ENCODE measurements at places on chromosomes 3 and 15. TPM values are rescaled to one million over a fixed set of nuclear protein-coding genes. Genes with fewer than 3 reads are reported as not detected.
A peak's percentile ranks its signal among the peaks of the same experiment; 100 is the strongest.

DNA sequence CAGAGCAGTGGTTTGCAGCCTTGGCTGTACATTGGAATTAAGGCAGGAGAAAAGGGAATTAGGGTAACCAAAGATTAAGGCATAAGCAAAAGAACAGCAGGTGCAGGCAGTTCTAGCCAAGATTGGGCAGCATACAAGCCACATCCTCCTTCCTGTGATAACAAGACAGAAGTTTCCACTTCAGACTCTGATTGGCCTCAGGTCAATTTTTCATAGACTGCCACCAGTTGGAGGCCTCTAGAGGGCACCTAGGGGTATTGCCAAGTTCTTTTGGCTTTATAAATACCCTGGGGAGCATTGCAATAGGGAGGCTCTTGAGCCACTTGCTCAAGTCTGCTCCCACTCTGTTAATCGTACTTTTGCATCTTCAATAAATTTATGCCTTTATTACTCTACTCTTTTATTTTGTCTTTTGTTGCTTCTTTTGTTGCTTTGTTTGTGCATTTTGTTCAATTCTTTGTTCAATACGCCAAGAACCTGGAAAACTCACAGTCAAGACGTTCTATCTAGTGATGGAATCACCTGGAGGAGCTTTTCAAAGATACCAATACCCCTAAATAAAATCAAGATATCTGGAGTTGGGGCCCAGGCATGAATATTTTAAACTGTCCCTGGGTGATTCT lies 32.2 kb upstream of the FMN1 start:
- DNase-seq, result no peak

- DNase-seq, result no peak
Observed at GRCh38 chr3:190227064-190227463, 95.2 kb downstream of the CLDN1 start.

GRCh38 chr3:20401253-20401652 lies 215.2 kb upstream of the SGO1 start:
- no peak for DNase-seq

DNA sequence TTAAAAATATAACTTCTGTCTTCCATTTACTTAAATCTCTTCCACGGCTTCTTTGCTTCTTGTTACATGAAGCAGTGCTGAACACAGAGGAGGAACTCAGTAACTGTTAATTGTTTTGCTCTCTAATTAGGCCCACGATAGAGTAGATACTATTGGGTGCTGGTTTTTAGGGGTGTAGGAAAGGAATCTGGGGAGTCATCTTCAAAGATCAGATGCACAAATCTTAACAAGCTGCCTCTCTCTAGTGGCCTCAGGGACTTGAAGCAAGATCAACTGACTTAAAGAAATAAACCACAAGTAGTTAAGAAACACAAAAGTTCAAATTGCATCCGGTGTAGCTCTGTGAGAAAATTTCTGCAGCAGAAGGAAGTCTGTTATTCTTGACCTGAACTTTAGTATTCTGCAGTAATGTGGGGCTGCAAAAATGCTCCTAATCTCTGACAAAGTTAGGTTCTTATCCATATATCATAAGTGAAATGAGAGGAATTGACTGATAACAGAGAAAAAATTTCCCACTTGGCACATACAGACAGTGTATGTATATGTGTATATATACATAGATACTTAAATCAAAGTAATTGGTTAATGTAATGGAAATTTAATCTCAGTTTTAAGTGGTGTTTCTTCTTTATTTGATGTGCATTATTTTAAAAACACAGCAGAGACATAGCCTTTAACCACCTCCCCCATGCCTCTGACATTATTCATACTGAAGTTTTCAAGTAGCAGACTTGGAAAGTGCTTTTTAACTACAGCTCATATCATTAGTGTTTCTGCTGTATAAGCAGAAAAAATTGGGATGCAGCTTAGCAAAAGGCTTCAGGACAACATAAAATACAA lies 51.8 kb downstream of the CHST2 start:
- DNase-seq, result peak; percentile 77

- no peak for DNase-seq
Observed at GRCh38 chr15:98878862-98879261, 128.7 kb downstream of the PGPEP1L start.

- peak; percentile 79 for DNase-seq
Observed at GRCh38 chr3:132606085-132606484, 9.0 kb downstream of the ACKR4 start.

GRCh38 chr15:44570361-44570760 lies 33.4 kb downstream of the EIF3J start:
- no peak for DNase-seq

DNA sequence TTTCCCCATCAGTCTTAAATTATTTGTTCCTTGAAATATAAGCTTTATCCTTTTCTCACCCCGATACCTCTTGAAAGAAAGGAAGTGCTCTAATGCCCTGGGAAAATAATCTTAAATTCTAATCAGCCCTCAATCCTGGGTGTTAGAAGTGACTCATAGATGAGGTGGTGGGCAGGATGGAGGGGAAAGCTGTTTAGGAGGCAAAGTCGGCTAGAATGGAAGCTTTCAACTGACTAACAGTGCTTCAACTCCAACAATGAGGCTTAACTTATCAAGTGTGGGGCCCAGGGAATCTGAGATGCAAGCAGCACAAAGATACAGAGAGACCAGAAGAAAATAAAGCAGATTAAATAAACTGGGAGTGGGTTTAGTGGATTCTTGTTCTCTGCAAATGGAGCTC lies 175.8 kb downstream of the EPHB1 start:
- DNase-seq, result no peak

DNA sequence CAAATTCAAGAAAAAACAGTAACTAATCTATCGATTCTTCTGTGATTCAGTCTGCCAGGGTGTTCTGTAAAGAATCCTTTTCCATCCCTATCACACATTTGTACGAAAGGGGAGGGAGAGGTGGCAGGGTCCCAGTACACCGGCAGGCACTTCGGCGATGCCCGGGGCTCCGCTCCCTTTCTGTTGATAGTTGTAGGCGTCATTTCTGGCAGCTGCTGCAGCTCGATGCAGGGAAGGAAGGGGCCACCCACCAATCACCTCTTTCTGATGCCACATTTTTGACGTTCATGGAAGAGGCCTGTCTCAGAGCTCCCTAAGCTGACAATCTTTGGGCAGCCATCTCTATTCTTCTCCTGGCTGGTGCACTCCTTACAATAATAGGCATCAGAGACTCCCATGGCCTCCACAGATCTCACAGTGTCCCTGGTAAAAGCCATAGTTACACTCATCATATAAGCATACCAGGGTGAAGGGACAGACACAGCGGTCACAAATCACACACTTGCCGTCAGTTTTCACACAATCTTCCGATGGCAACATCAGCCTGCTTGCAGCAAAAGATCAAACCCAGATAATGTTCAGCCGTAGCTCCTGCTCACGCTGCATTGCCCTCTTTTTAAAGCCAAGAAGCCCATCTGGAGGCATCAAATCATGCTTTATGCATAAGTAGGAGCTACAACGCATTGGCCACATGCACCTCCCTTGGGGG lies 60.8 kb upstream of the ZBTB38 start:
- DNase-seq, result no peak

- no peak for DNase-seq
Observed at GRCh38 chr3:52480768-52481715, 14.1 kb upstream of the STAB1 start.

DNA sequence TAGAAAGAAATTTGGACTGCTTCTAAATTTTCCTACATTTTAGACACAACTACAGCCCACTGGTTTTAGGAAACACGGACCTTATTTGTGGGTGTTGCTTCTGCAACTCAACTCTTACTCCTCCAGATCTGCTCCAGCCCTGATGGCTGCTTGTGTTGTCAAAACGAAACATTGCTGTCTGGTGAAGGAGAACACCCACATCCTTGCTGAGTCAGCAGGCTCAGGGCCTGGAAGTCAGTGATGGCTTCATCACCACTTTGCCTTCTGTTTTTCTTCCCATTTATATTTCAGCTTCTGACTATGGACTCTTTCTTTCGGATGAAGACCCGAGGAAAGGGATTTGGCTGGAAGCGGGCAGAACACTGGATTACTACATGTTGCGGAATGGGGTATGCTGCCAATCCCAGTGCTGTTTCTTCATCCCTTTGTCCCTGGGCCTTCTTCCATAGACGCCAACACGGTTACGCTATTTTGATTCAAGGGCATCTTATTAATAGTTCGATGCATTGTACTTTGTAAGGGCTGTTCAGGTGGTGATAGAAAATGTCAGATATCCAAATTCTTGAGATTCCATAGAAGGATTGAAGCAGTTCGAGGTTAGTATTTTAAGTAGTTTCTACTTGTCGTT lies 392.6 kb upstream of the TPM1 start:
- DNase-seq, result peak; percentile 58

DNA sequence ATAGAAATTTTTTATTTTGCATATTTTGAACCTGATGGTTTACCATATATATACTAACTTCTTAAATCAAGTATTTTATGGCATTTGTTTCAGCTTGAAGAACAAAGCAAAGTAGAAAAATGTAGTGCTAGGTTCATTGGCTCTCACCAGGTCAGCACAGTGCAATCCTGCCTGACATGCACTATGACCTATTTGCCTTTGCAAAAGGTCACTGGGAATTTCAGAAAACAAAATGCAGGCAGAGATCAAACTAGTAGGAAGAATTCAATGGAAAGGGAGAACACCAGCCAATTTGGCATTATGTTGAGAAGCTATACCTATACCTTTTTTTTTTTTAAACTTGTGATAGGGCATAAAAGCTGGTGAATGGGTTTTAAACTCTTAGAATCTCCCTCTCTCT lies 329.8 kb upstream of the SGO1 start:
- DNase-seq, result no peak

DNA sequence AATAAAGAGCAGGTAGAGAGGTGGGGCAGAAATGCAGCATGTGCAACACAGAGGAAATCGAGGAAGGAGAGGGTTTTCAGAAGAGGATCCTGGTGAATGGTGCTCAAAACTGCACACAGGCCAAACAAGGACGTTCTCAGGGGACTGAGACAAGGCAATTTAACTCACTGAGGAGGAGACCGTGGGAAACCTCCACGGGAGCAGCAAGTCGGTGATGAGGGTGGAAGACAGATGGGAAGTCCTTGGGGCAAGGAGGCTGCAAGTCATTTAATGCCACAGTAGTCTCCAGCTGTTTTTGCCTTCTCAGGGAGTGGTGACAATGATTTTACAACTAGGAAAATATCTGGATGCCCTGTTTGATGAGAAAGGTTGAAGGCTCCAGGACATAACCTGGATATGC lies 11.5 kb upstream of the PDIA5 start:
- no peak for DNase-seq

DNA sequence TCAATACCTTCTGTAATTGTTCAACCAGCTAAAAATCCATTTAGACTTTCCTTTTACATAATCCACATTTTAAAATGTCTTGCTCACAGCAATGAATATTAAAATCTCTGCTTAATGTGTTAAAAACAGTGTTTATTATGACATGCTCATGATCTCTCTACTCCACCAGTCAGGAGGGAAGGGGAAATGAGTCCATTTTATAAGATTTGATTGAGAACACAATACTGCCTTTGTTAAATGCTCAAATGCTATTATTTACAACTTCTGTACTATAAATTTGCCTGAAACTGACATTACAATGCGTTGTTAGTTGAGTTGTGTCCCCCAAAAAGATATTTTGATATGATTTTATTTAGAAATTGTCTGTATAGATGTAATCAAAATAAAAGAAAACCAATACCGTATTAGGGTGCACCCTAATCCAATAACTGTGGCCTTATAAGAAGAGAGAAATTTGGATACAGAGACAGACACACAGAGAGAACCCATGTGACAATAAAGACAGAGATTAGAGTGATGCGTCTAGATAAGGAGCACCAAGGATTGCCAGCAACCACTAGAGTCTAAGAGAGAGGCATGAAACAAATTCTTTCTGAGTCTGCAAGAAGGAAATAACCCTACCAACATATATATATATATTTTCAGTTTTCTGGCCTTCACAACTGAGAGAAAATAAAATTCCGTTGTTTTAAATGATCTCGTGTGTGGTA lies 9.1 kb upstream of the PLSCR4 start:
- DNase-seq, result no peak

DNA sequence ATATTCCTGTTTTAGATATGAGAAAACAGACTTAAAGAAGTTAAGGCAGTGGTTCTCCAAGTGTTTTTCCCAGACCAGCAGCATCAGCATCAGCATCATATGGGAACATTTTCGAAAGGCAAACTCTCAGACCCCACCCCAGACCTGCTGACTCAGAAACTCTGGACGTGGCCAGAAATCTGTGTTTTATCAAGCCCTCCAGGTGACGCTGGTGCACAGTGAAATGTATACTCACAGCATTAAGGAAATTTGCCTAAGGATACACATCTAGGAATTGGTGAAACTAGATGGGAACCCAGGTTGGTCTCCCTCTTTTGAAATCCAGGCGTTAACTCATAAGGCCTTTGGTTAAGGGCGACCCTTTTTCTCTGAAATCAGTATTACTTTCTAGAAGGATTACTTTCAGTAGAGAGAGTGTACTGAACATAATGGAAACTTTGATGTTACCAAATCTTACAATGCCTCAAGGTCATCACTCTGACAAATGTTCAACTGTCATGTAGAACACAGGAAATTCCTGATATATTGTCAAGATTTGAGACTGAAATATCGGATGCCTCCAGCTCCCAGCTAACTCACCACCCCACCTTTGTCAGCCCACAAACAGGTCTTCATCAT lies 910.2 kb downstream of the ROBO1 start:
- DNase-seq, result no peak

- peak; percentile 95 for DNase-seq
Observed at GRCh38 chr3:32453346-32453745, 49.3 kb downstream of the CMTM6 start.

GRCh38 chr15:38638811-38639210 lies 74.2 kb upstream of the RASGRP1 start:
- no peak for DNase-seq

The CDCP1 gene
- 2.5 TPM for total RNA-seq

The ANKRD34C gene
- not detected for total RNA-seq

The ILDR1 gene
- not detected for total RNA-seq

The UROC1 gene
- total RNA-seq, result not detected

The BRK1 gene
- 123 TPM for total RNA-seq

The PLA2G4E gene
- total RNA-seq, result not detected

The NRROS gene
- not detected for total RNA-seq

The FAM107A gene
- not detected for total RNA-seq

The SGO1 gene
- total RNA-seq, result 8.1 TPM

The DAPK2 gene
- 0.36 TPM for total RNA-seq

The TRPC1 gene
- total RNA-seq, result 5.9 TPM

The TMCO5A gene
- total RNA-seq, result not detected

The C3orf20 gene
- total RNA-seq, result not detected

The CYP1A1 gene
- under 0.01 TPM for total RNA-seq

The CADPS gene
- total RNA-seq, result not detected

The B3GALNT1 gene
- total RNA-seq, result 8.2 TPM

The DNAJB8 gene
- total RNA-seq, result not detected

The IQCF5 gene
- total RNA-seq, result not detected

Measured in IMR-90 (cell line).